Activated CD8-positive, alpha-beta memory T cell treated with anti-CD3 and anti-CD28 coated beads for 1 hour (primary cell): ENCODE measurements at places on chromosomes 7 and 10.

DNA sequence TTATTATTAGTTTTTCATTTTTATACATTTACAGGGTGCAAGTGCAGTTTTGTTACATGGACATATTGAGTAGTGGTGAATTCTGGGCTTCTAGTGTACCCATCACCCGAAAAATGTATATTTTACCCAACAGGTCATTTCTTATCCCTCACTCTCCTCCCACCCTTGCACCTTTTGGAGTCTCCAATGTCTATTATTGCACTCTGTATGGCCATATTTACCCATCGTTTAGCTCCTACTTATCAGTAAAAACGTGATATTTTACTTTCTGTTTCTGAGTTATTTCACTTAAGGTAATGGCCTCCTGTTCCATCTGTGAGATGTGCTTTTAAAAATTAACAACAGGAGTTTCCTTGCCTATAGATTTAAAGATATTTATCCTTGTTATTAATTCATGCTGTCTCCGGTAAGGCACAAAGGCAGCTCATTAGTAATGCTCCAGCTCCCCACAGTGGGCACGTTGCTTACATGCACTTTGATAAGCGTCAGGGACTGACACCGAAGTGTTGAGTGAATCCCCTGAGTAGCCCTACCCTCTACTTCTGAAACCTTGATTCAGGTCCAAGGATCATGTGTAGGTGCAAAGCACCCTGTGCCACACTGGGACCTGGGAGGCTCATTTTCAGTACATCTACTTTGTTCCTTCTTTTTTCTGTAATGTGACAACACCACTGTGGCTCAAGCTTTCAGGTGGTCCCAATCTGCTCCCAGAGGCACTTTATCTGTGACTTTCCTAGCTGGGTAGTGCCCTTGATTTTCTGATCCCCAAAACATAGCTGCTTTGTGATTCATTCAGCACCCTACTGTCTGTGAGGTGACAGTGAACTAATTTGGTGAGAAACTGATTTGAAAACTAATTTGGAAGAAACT lies 27.3 kb downstream of the HYAL4 start:
- DNase-seq, result no peak

GRCh38 chr7:94052398-94053180 lies 48.4 kb upstream of the BET1 start:
- no peak for DNase-seq

GRCh38 chr7:96558530-96558929 lies 151.1 kb downstream of the SEM1 start:
- no peak for DNase-seq

DNA sequence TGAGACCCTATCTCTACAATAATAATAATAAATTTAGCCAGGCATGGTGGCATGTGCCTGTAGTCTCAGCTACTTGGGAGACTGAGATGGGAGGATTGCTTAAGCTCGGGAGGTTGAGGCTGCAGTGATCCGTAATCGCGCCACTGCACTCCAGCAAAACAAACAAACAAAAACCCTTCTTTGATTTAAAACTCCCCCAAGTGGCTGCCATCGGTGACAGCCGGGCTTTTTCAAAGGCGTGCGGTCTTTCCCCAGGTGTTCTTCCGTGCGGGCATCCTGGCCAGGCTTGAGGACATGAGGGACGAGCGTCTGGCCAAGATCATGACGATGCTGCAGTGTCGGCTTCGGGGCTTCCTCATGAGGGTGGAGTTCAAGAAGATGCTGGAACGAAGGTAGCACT lies 1.9 kb upstream of the MYH16 start:
- no peak for DNase-seq

- no peak for DNase-seq
Observed at GRCh38 chr10:42933448-42934340, 143.2 kb upstream of the RET start.

DNA sequence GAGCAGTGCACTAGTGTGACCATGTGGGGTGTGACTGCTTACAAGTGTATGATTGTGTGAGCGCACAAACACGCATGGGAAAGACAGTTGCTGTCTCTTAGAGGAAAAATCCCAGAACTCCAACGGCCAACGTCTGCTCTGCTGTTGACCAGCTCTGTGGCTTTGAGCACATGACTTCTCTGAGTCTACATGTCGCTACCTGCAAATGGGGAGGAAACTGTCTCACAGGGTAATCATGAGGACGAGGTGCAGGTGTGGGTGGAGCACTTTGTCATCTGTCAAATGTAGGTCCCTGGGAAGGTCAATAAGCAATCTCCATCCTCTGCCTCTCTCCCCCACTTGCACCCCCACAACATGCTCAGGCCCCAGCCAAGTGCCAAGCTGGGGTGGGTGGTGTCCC lies 31.2 kb upstream of the TLX1 start:
- no peak for DNase-seq

DNA sequence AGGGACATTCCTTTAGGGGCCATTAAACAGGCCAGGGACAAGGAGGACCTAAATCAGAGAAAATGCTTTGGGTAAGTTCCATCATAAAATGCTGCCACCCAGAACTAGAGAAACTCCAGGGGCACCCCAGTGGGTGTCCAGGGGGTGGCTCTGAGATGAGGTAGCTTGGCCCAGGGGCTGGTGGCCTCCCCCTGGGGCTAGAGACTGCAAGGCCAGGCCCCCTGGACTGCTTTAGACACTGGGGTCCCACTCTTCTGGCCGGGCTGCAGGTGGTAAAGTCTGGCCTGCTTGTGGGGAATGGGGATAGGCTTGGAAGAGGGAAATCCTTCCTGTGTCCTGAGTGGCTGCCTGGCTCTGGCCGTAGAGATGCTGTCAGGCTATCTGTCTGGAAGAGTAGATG lies 169.6 kb upstream of the PODXL start:
- DNase-seq, result no peak

- no peak for DNase-seq
Observed at GRCh38 chr10:12703813-12704212, 297.7 kb downstream of the CCDC3 start.

DNA sequence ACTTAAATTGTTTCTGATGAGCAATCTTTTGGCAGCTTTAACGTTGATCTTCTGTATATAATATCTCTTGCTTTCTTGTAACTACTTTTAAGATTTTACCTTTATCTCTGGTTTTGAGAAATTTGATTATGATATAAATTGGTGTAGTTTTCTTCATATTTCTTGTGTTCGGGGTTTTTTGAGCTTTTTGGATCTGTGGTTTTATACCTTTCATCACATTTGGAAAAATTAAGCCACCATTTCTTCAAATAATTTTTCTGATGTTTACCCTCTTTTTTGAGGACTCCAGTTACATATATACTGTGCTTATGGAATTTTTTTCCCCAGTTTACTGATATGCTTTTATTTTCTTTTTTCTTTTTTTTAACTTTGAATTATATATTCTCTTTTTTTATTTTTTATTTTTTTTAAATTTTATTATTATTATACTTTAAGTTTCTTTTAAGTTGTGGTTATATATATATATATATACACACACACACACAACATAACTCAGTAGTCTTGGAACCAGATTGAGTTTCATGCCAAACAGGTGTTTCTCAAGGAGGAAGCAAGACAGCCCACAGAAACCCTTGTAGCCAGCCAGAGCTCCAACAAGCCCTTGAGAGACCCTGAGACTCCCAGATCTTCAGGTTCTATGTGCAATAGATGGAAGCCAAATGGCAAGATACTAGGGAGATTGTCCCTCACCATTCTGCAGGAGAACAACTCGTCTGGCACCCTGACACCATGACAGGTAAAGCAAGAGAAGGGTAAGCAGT lies 27.5 kb upstream of the NME8 start:
- no peak for DNase-seq

GRCh38 chr10:5509691-5510090 lies 10.3 kb upstream of the CALML5 start:
- no peak for DNase-seq

- DNase-seq, result no peak
Observed at GRCh38 chr10:11663763-11664555, 52.5 kb upstream of the USP6NL start.

GRCh38 chr10:74976565-74976964 lies 134.9 kb upstream of the SAMD8 start:
- DNase-seq, result no peak

GRCh38 chr10:117126034-117126433 lies 12.0 kb downstream of the VAX1 start:
- no peak for DNase-seq

DNA sequence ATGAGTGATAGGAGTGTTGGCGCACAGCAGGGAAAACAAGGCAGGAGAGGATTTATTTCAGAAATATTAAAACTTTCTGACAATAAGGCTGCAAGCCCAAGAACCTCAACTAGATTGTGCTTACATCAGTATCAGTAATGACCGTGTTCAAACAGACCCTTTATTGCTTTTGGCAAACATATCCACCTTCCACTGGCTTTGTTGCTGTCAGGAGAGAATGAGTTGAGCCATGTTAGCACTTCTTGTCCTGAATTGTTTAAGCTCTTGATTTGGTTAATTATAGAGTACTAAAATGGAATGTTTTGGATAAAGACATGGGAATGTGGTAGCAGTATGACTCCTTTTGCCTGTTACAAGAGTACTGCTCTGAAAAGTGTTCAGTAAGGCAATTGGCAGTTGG lies 3.8 kb downstream of the AHCYL2 start:
- DNase-seq, result no peak

- DNase-seq, result no peak
Observed at GRCh38 chr10:35412900-35413491, 76.7 kb downstream of the CCNY start.

DNA sequence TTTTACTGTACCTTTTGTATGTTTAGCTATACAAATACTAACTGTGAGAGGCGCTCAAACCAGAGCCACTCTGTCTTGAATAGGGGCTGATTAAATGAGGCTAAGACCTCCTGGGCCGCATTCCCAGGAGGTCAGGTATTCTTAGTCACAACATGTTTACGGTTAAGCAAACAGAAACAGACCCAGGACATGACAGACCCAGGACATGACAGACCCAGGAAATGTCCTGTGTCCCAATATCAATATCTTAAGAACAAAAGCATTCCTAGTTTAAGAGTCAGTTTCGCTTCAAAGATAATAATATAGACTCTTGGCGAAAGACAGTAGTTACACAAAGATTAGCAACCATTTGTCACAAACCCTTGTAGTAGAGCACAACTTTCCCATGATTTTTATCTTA lies 304.5 kb downstream of the CCSER2 start:
- no peak for DNase-seq

DNA sequence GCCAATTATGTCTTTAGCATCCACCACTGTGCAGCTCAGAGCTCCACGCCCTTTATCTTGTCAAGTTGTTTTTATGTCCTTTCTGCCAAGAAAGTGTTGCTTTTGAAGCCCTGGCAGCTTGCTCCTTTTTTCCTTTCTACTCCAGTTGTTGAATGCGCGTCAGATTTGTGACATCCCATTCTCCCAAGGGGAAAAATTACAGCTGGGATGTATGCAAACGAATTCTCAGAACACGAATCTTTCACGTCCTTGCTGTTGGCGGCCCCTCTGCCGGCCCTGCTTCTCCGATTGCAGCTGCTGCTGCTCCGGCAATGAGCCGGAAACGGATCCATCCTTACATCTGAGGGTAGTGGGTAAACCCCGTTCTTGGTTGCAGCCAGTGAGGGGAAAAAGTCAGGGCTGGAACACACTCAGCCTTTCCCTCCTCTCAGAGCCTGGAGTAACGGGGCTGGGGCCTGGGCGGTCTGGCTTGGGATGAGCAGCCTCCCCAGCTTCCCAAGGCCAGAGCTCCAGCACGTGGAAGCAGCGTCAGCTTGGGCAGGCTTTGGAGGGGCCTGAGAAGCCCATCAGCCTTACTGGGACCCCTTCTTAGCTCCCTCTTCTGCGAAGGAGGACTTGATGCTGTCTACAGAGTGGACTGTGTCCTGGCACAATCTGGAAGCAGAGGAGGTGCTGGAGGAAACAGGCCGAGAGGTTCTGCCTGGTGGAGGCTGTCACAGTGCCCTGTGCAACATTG lies 79.0 kb upstream of the CHST15 start:
- no peak for DNase-seq

- no peak for DNase-seq
Observed at GRCh38 chr7:6023974-6024435, 7.2 kb upstream of the ANKRD61 start.

DNA sequence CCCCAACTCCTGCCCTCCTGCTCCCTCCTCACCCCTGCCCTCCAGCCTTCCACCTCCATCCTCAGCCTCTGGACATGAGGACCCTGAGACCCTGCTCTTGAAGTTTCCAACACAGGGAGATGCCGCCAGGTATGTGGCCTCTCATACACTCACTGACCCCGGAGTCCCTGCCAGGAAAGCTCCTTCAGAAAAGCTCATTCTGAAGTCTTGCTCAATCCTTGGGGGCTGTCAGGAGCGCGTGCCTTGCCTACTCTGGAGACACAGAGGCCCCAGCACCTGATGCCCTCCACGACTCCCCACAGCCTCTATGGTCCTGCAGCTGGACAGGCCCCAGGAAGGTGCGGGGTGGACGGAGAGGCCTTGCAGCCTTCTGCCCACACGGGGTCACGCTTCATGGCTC lies 11.0 kb downstream of the NUDT1 start:
- DNase-seq, result no peak

DNA sequence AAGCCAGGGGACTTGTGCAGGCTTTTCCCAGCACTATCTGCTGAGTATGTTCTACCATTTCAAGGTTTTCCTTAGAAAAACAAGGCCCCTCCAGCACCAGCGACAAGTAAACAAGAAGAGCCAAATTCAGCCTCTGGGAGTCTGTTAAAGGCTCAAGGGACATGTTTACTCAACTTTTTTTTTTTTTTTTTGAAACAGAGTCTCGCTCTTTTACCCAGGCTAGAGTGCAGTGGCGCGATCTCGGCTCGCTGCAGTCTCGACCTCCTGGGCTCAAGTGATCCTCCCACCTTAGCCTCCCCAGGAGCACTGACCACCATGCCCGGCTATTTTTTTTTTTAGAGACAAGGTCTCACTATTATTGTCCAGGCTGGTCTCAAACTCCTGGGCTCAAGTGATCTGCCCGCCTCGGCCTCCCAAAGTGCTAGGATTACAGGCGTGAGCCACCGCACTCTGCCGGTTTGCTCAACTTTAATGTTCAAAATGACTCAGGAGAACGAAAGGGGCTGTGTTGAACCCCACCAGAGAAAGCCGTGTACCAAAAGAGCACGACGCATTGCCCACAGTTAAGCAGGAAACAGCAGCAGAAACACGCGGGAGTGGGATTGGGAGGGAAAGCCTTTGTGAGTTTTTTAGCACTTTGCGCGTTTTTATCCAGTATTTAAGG lies 772 bp downstream of the PRDX3 start:
- no peak for DNase-seq

- no peak for DNase-seq
Observed at GRCh38 chr7:148419856-148420832, 170.4 kb upstream of the C7orf33 start.

- no peak for DNase-seq
Observed at GRCh38 chr7:85567983-85568382, 381.1 kb upstream of the SEMA3D start.

DNA sequence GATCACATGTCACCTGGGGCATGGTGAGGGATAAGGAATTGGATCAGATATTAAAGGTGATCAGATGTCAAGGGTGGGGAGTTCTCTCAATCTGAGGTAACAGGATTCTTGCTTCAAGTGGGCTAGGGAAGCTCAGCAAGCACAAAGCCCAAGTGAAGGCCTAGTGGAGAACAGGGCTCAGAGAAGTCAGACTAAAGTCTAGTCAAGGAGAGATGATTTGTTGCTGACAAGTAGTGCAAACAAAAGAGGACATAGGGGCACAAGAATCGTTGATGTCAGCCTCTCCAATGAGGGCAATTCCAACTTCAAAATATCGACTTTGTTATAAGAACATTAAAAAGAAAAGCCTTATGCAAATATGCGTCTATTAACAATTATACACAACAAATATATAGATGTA lies 852.8 kb upstream of the CELF2 start:
- DNase-seq, result no peak
